ENCODE measurements at places on chromosomes 3 and 15. TPM values are rescaled to one million over a fixed set of nuclear protein-coding genes. Genes with fewer than 3 reads are reported as not detected.

DNA sequence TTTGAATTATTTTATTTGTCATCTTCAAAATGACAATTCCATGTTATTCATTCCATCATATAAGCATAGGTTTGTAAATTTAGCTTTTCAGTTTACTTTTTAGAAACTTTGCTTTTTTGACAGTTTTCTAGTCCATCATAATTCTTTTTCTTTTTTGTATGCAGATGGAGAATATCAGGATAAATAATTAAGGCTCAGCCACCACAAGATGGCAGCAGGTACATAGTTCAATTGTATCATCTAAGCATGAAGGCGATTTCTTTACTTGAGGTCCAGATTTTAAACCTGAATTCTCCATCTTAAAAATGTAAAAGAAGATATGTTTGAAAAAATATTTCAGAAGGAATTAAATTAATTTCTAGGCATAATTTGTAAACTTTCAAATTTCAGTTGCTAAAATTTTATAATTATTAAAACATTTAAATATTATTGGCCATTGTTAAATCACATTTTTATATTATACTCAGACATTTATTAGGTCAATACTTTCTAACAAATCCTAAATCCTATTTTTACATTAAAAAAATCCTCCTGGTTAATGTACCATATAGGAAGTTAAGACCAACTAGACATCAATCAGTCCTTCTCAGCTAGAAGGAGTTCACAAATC, 15.1 kb downstream of the PLSCR5 start:
- DNase-seq = no peak

DNA sequence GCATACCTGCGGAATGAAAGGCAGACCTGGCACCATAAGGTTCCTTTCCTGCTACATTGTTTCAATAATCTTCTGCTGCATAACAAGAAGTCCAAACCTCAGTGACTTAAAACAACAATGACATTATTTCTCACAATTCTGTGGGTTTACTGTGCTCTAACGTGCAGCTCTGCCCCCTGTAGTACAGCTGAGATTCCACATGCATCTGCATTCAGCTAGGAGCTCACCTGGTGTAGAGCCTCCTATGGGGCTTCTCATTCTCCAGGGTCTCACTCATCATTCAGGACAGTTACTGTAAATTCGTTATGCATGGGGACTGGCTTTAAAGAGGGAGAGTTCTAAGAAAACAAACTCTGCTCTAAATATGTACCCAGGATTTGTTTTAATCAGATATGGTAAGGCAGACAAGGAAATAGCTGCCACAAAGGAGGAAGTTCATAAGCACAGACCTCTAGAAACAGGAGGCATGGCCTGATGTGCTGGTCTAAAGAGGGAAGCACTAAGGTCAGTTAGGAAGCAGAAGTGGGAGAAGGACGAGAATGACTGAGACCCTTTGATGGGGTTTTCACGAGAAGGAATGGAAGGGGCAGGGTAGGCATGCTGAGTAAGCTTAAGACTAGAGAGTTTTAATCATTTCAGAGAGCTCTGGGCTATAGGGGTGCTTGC, 347.0 kb downstream of the NEK10 start:
- DNase-seq = no peak

DNA sequence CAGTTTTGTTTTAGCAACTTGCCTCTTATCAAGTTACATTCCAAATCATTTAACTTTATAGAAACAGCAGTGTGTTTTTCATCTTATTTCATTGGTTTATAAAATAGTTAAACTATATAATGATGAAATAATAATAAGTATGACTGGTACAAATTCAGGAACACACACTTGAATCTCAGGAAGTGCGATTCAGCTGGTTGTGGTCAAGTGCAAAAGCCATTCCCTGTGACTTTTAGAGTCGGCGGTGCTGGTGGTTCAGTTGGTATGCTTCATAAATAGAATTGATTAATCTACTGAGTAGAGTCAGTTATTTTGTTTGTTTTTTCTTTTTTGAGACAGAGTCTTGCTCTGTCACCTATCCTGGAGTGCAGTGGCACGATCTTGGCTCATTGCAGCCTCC, 22.7 kb downstream of the SACM1L start:
- no peak for DNase-seq

GRCh38 chr3:134795746-134796280, 753 bp downstream of the EPHB1 start:
- no peak for DNase-seq

DNA sequence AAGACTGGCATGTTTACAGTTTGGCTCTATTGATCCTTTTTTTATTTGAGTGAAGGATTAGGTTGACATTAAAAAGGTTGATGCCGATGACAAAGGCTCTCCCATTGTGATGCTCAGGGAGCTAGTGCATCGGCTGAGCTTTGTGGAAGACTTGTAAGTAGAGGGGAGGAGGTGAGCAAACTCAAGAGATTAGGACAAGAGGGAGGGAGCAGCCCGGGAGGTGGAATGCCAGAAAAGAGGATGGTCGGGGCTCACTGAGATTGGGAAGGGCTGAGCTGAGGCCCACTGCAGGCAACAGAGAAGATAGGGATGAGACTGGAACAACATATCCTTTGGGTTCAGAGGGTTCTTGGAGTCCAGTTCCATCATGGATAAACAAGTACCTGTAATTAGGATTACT, 26.5 kb upstream of the PSMD6 start:
- no peak for DNase-seq

DNA sequence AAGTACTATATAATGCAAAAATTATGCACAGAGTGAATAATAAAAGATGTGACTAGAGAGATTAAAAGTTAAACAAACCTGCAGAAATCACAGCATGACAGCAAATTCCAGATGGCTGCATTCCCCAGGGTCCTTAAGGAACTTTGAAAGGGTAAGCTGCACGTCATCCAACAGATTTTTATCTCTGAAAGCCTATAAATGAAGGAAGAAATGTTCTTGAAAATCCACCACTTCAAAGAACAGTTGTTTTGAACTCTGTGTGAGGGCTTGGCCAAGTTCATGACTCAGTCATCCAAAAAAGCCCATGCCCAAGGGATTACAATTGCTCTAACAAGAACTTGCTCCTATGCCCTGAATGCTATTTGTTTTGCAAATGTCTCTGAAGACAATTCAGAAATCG, 603.6 kb downstream of the PLOD2 start:
- DNase-seq = no peak

- DNase-seq = no peak
Measured at GRCh38 chr15:91135201-91136130, 35.4 kb downstream of the SV2B start.

GRCh38 chr15:28936481-28936881, 50.7 kb downstream of the APBA2 start:
- DNase-seq = no peak

GRCh38 chr3:108475220-108475782, 35.1 kb downstream of the MYH15 start:
- no peak for DNase-seq

DNA sequence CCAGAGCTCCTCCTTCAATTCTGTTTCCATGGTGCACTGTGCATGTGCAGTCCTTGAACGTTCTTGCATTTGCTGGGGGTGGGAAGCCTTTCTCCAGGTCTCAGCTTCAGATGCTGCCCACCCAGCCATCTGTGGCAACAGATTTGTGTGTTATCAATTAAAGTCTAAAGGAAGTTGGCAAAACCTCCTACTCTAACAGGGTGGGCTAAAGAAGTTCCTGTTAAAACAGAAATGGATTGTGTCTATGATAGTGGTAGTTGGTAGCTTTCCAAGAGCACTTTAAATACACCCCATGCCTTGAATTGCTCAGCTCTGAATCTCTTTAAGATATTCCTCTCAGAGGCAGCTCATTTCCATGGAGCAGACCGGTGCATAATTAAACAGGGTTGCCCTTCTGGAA, 488.0 kb upstream of the SUCLG2 start:
- no peak for DNase-seq

GRCh38 chr15:46344915-46345314, 710.1 kb downstream of the SQOR start:
- no peak for DNase-seq

DNA sequence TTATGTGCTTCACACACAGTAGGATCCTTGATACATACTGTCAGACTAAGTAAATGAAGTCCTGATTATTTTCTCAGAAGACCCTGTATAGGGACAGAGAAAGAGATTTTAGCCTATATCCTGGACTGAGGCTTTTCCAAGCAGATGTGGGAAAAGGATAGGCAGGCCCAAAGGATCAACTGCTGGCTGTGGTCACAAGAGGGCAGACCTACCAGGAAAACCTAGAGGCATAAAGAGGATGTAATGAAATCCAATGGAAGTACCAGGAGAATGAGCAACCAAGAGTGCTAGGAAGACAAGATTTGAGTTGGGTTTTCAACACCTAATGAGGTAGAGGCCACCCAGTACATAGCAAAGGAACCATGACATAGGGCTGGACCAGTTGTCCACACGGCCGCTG, 23.1 kb downstream of the DCLK3 start:
- no peak for DNase-seq

DNA sequence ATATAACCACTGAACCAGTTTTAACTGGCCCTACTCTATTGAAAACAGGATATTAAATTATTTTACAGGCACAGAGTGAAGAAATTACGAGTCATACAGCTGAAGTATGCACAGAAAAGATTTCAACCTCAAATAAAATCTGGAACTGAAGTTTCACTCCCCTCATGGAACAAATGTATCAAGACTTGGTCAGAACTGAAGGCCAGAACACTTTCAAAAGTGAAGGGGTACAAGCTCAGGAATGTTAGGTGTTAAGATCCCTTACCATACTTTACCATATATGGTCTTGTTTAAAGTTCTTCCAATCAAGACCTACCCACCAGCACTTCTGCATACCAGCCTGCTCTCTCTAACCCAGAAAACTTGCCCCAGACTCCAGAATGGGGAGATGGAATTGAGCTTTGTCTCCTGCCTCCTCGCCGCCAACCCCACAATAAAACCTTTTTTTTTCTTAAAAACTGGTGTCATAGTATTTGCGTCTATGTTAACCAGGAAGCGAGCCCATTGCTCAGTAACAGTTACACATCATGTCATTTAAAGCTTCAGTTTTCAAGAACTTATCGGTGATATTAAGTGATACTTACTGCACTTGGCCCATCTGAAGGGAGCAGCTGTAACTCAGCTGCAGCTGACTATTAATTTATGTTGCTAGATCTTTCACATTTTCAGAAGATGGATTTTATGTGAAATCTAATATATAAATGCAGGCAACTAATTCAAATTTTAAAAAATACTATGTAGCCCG, 59.9 kb downstream of the OXSM start:
- no peak for DNase-seq

DNA sequence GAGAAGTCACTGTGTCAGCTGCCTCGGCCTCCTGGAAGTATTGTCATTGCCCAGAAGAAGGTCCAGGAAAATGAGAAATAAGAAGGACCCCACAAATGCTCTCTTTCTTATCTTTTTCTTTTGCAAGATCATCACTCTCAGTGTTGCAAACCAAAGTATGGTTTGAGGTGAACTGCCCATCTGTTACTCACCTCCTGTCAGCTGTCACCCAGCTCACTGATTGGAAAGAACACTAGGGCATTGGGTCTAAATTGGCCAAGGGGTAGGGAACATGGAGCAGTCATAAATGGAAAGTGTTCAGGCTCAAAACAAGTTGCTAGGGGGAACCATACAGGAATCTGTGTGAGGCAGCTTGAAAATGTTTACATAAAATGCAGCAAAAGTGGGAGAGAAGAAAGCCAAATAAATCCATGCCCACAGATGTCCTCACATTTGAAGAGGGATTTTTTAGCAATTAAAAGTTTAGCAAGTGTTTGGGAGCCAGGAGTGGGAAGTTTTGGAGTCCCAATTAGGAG, 431.2 kb upstream of the THBS1 start:
- no peak for DNase-seq

- no peak for DNase-seq
Measured at GRCh38 chr3:141405591-141405990, 37.3 kb downstream of the ZBTB38 start.

DNA sequence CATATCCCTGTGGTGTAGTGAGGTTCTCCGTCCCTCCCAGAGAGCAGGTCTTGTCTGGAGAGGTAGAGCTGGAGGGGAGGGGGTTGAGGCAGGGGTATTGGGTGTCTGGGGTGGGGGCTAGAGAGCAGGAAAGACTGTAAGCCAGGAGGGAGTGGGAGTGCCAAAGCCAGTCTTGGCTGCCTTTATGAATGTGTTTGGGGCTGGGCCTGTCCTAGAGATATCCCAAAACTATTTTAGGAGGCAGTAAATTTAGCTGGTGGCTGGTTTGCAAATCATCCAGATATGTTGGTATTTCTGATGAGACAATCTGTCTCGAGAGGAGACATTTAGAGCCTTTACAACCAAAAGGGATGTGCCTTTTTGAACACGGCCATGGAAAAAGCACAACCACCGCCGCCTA, 166.6 kb downstream of the TLE3 start:
- no peak for DNase-seq

DNA sequence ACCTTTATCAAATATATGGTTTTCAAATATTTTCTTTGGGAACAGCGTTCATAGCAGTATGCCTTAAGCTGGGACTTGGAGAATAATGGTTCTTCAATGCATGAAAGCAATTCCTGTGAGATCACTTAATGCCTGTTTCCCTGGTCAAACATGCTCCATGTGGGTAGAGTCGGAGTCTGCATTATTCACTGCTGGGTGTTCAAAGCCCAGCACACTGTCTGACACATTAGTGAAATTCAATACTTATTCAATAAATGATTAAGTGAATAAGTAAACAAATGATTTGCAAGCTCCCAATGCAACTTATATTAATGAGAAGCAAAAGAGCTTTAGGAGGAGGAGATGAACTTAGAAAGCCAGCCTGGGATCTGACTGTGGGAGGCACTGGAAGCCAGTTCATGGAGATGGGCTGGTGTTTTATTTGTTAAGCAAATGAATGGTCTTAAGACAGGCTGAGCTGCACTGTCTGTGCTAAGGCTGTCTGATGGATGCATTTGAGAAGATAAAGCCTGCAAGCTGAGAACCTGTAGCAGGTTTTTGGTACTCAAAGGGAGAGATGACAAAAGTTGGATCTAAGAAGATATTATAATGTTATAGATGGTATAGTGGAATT, 490.8 kb downstream of the MCTP2 start:
- no peak for DNase-seq

DNA sequence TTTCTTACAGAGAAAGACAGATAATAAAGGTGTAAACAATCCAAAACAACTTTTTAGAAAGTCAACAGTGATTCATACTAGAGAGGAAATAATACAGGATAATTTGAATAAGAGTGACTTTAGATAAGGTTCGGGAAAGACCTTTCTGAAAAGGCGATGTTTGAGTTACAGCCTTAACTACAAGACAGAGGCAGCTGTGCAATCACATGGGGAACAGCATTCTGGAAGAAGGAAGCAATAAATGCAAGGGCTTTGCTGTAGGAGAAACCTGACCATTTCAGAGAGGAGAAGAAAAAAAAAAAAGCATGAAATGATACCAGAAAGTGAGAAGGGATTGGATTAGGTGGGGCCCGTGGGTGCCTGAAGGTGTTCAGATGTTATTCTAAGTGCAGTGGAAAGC, 200.6 kb upstream of the ATP11B start:
- no peak for DNase-seq

The CCR3 gene
- total RNA-seq = 0.55 TPM

The SEMA5B gene
- total RNA-seq = 0.08 TPM

The SLC9C1 gene
- not detected for total RNA-seq

The CADM2 gene
- total RNA-seq = 0.23 TPM

The TLR9 gene
- 2.9 TPM for total RNA-seq

The KIF15 gene
- total RNA-seq = 0.43 TPM

The GOLGA8H gene
- not detected for total RNA-seq

The GLT8D1 gene
- 40.9 TPM for total RNA-seq

The CHD2 gene
- total RNA-seq = 486 TPM

The MASP1 gene
- total RNA-seq = not detected

The BTBD1 gene
- total RNA-seq = 38.4 TPM

The MESP2 gene
- total RNA-seq = not detected

The CHRFAM7A gene
- total RNA-seq = 0.92 TPM

The ULK4 gene
- 17.5 TPM for total RNA-seq

All from T-cell (primary cell).